BE2C (cell line): ENCODE measurements at places on chromosomes 3 and 15.

- DNase-seq, result no peak
These were observed 3.4 kb upstream of the AEN start for GRCh38 chr15:88617790-88618189.

- DNase-seq, result peak; percentile 82
These were observed 6.2 kb upstream of the TLR9 start for GRCh38 chr3:52231502-52232278.

- no peak for DNase-seq
These were observed 63.1 kb downstream of the MAP6D1 start for GRCh38 chr3:183762304-183762703.

GRCh38 chr3:14323401-14324223 is 78.8 kb upstream of the SLC6A6 start:
- DNase-seq, result no peak

- DNase-seq, result no peak
These were observed 780 bp downstream of the RPL22L1 start for GRCh38 chr3:170869239-170869590.

GRCh38 chr3:54176106-54176505 is 53.8 kb downstream of the CACNA2D3 start:
- DNase-seq, result no peak

DNA sequence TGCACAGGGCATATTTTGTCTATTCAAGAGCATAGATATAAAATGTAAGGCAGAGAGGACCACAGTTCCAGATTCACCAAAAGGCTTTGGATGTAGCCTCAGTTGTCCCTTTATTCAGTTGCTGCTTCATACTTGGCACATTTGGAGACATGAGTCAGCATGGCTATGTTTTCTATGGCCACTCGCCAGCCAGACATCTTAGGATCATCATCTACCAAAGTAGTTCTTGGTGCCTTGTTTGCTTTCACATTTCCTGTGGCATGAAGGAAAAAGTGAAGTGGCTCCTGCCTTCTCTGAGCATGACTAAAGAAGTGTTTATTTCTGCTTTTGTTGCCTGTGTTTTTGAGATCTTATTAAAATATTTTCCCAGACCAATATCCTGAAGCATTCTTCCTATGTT is 7.2 kb downstream of the SUSD5 start:
- no peak for DNase-seq

- no peak for DNase-seq
These were observed 224.3 kb upstream of the ROBO2 start for GRCh38 chr3:76815561-76815960.

DNA sequence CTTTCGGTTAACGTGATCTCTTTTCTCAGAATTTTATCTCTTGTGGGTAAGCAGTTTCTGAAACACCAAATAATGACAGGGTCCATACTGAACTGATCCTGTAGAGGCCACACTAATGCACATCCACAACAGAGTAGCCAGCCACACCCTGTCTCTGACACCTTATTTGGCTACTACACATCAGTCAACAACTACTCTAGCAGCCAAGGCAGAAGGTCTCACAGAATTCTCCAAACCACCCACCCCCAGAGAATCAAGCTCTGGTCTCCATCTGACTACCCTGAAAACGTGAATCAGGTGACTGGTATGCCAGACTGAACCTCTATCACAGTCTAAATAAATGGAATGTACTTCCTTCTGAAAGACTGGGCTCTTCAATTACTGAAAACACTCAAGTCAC is 38.0 kb downstream of the EDC3 start:
- DNase-seq, result no peak

GRCh38 chr3:62571916-62572315 is 198.6 kb upstream of the FEZF2 start:
- DNase-seq, result no peak

DNA sequence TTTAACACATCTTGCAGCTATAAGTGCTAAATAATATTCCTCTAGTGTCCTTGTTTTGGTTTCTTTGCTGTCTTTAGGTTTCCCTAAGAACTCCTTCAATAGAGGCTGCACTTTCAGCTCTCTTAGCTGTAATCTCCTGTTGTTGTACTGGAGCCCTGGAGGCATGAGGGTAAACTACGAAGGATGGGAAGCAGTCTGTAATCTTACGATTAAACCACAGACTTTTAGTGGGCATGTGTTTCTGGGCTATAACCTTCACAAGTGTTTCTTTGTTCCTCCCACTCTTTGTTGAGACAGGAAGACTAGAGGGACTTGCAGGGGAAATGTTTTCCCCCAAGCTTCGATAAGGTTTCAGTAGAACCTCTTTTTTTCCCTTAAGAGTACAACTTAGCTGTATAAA is 1058.1 kb downstream of the NSUN3 start:
- no peak for DNase-seq

DNA sequence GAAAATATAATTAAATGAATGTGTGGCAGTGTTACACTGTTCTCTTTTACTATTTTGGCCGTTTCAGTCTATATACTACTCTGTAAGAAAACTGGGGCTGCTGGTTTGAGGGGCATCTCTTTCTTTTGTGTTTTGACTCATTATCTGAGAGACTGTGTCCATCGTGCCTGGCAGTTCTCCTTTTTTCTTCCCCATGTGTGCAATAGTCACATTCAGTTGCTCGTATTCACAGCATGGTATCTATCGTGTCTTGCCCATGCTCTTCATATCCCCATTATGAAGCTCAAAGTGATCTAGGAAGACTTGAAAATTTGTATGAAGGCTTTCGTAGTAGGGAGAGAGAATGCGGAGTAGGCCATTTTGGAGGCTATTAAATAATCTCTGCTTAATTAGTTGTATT is 29.8 kb upstream of the FAH start:
- no peak for DNase-seq

DNA sequence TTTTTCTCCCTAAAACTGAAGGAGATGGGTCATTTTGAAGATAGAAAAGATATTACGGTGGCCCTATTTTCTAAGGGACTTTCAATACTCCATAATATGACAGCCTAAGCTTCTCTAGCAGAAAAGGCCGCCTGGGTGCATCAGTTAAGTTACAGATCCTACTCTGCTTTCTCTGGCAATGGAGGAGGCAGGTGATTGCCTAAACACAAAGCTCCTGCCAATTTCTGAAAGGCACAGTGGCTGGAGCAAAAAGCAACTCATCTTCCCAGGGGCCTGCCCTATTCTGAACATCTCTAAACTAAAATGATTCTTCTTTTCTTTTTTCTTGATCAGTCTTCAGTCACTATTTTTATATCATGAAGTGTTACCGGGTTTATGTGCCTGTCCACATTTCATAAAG is 276.7 kb downstream of the CNTN4 start:
- no peak for DNase-seq

DNA sequence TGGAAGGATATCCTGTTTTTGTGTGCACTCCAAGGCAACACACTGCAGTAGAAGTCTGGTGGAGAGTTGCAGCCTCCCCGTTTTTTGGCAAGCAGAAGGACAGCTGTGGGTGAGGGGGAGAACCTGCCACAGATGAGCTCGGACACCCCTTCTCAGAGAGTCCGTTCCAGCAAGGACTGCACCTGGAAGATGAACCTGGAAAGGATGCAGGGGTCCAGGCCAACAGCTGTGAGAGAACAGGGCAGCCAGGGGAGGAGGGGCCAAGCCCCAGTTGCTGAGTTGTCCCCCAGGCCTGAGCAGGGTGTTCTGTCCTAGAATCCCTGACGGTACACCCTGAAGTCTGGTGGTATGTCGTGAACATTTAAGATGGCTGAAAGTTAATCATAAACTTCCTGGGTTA is 30.2 kb downstream of the ZXDC start:
- no peak for DNase-seq

- peak; percentile 69 for DNase-seq
These were observed 64.9 kb downstream of the CDIN1 start for GRCh38 chr15:36644191-36644896.

DNA sequence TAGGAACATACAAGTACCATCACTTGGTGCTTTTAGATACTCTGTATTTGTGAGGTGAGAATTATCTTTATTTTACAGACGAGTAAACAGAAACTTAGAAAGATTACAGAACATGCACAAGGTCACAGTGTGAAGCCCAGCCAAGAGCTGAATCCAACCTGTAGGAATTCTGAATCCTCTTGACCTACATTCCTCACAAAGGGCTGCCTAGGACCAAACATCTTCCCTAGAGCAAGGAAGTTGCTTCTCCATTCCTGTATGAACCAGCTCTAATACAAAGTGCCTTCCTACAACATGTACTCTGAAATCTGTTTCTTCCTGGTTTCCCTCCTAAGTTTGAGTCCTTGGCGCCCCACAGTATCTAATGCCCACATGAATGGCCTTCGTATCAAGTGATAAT is 2.9 kb downstream of the HDGFL3 start:
- no peak for DNase-seq

GRCh38 chr15:49223536-49224274 is 53.7 kb downstream of the GALK2 start:
- no peak for DNase-seq

GRCh38 chr15:82833362-82833682 is 23.9 kb downstream of the WHAMM start:
- no peak for DNase-seq

DNA sequence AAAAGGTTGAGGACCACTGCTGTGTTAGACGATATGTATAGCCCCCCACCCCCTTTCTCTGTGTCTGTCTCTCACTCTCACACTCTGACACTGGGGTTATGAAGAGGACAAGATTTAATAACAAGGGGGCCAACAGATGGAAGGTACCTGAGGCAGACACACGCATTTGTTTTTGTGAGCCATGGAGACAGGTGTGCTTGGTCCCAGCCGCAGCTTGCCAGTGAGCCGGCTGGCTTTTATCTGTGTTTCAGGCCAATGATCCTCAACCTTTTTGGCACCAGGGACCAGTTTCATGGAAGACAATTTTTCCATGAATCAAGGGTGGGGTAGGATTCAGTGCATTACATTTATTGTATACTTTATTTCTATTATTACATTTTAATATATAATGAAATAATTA is 394.9 kb upstream of the RGMA start:
- no peak for DNase-seq

DNA sequence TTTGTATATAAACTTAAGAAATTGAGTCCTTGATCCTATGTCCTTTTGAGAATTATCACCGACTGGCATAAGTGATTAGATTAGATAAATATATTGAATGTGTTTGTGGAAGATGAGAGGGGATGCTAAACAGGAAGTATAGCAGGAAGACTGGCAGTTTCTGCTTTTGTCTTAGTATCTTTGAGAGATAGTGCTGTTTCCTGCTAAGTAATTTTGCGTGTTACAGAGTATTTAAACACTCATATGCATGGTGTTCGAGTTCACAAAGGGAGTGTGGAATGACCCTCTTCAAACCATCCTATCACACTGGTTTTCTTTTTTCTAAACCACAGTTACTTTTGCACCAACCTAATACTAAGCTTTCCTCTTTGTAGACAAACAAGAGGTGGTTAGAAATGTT is 106.0 kb downstream of the KLHL25 start:
- no peak for DNase-seq

DNA sequence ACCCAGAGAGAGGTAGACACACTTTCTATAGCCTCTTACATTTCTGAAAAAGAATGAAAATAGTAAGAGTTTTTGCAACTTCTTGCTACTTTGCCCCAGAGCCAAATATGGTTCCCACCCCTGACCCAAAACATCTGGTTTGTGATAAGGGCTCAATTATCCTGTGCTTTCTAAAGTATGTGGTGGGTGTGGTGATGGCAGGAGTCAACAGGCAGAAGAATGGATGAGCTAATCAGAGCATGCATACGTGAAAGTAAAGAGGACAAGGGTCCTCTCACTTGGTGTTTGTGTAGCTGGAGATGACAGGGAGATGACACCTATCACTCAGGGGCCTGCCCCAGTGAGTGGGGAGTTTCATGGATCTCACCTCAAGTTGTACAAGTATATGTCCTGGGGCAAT is 19.1 kb downstream of the KBTBD8 start:
- no peak for DNase-seq

DNA sequence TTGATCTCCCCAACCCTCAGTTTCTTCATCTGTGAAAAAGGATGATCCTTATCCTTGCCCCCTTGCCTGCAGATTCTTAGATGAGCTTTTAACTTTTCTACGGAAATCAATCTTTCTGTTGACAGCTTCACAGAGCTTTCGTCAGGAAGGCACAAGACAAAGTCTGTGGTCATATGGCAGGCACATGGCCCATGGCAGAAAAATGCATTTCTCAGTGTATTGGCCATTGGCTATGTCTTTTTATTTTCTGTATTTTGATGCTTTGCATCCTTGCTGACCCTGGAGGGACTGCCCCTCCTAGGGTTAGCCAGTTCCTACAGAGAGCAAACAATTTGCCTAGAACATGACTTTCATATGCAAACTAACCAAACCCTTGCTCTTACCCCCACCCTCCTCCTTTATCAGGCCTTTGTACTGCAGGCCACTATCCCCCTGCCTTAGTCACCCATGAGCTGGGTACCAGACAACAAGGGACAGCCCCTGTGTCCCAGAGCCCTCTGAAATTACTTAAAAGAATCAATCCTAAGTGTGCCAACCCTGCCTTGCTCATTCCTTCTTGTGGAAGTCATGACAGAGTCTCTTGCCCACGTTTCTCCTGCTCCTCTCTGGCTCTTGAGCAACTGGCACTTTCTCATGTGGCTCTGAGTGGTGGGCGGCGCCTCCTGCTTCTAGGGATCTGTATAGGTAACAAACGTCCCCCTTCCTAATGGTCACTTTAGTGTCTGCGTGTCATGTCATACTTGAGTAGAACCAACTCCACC is 24.1 kb upstream of the NOX5 start:
- no peak for DNase-seq

- no peak for DNase-seq
These were observed 538.5 kb upstream of the NECTIN3 start for GRCh38 chr3:110533089-110533488.

- no peak for DNase-seq
These were observed 99.7 kb downstream of the NAALADL2 start for GRCh38 chr3:174958671-174959328.

GRCh38 chr3:170868577-170869238 is 1.3 kb downstream of the RPL22L1 start:
- DNase-seq, result no peak

DNA sequence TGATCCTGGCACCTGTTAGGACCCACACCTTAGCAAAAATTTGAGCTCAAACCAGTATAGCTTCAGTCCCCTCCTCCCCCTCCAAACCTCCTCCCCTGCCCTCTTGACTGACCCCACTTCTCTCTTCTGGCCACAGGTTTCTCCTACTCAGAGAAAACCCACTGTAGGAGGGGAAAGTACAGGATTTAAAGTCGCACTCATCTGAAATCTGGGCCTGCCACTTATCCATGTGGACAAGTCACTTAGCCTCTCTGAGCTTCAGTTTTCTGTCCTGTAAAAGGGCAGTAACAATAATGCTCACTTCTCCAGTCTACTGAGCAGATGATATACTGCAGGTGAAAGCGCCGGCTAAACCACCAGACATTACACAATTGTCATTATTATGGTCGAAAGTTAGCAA is 142.7 kb downstream of the MEGF11 start:
- no peak for DNase-seq
